ENCODE measurements at places on chromosomes 16 and 17.

DNA sequence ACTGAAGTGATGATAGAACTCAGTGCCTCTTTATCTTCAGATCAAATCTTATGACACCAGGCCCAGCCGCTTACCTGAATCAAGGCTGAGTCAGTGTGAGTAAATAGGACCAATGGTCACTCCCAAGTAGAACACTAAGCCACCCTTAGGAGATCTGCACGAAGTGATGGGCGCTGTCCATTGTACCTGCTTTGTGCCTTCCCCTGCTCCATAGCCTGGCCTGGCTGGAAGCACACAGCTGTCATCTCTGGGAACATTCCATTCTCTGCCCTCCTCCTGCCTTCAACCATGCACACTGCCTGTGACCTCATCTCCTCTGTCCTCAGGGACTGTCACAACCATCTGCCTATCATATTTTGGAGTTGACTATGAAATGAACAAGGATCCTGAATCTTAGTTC, 279.5 kb upstream of the ASIC2 start:
- DNase-seq: no peak

DNA sequence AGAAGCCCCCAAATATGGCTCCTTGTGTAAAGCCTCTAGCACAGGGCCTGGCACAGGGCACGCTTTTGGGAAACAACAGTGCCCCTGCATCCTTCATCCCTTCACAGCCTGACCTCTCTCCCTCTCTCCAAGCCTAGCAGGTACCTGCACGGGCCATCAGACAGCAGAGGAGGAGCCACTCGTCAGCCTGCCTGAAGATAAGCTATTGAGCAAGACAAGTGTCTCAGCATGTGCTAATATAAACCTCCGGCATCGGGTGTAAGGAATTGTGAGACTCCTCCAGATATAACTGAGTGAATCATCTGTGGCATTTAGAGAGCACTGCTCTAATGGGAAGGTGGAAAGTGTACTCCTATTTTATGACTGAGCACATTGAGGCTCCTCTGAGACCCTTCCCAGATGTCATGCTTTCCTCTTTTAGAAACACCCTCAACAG, 38.3 kb downstream of the TBX4 start:
- DNase-seq: no peak

DNA sequence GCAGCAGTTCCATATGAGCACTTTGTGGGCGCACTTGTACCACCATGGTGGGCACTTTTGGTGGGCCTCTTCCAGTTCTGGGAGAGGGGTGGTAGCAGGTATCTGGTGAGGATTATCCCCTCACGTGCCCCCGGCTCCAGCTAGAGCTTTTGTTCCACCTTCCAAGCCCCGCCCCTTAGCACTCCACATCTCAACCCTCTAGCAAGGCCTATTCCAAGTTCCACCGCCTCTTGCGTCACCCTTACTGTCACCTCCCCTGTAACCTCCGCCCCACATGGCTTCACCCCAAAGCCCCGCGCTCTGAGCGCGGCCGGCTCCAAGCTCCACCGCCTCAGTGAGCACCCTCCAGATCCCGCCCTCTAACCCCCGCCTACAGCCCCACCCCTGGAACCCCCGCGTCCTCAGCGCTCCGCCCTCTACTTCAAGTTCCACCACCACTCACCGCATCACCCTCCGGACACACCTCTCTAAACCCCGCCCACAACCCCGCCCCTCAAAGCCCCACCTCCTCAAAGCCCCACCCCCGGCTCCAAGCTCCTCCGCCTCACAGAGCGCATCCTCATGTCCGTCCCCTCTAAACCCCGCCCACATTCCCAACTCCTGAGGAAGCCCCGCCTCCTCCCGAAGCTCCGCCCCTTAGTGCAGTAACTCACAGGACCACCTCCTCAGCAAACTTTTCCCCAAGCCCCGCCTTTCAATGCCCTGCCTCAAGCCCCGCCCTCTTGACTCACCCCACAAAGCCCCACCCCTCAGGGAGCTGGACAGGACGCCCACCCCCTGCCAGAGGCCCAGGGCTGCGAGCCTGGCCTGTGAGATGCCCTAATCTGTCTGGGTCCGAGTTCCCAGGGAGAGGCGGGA, 11.1 kb downstream of the SCN4A start:
- peak; percentile 70 for DNase-seq

GRCh38 chr16:70402916-70403659, 35.8 kb downstream of the ST3GAL2 start:
- DNase-seq: no peak

- DNase-seq: no peak
Observed at GRCh38 chr16:9095656-9096397, 4.4 kb downstream of the HAPSTR1 start.

DNA sequence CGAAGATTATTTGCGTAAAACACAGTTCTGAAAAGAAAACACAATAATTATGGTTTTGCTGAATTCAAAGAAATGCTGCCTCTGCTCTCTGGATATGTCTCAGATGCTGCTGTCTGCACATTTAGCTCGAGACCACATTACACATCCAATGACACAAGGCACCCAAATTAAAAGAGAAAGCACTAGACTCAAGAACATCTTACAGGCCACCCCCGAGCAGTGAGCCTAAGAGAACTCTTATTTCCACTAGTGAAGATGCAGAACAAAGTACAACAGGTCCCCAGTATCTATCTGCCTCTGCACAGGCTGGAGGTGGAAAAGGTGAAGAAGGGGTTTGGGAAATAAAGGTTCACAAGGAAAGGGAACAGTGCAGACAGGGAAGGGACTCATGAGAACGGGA, 33.5 kb downstream of the GRB2 start:
- DNase-seq: no peak

- DNase-seq: no peak
Observed at GRCh38 chr17:876272-876671, 94.1 kb downstream of the MRM3 start.

DNA sequence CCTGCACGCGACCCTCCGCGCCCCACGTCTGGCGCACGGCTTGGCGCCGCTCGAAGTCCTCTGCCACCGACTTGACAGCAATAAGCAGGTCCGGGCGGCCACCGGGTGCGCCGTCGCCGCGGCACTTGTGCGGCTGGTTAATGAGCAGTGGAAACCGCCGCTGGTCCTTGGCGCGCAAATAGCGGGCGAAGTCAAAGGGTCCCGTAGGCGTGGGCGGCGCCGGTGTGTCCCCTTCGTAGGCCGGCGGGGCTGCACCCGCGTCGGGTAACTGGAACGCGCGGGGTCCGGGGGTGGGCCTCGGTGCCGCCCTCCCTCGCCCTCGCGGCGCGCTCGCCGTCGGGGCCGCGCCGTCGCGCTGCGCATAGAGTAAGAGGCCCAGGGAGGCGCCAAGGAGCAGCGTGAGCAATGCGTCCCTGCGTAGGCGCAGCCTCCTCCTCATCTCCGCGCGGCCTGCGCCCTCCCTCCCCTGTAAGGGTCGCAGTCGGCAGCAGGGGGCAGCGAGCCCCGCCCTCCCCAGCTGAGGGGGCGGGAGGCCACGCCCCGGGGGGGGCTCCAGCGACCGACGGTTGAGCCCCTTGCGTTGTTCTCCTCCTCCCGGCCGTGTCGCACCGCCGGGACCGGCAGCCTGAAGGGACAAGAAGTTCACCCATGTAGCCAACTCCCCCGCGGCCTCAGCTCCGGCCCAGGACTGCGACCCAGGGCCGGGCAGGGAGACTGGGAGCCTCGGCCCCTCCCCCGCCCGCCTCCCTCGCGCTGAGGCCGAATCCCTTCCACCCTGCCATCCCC, 558 bp downstream of the B3GNT9 start:
- DNase-seq: no peak

DNA sequence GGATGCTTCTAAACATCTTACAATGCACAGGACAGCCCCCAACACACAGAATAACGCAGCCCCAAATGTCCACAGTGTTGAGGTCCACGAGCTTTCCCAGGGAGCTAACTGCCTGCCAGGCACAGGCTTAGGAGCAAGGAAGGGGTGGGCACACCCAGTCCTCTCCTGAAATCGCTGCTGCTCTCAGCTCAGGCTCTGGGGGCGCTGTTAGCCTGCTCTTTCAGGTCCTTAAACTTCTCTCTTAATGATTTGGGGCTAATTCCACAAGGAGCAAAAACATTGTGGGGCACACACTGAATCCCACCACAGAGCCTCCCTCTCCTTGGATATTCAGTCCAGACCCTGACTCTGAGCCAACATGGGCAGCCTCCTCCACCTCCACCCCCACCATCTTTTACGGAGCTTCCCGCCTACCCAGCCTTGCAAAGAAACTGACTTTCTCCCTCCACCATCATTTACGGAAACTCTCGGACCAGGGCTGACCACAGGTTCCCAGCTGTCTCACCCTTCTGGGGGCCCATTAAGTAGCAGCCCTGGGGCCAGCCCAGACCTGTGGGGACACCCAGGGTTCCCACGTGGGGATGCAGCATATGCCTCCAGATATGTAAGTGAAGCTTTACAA, 1.1 kb downstream of the CD300H start:
- peak; percentile 61 for DNase-seq

All from ACHN (cell line).